ENCODE measurements at places on chromosomes 12 and 14. TPM values are rescaled to one million over a fixed set of nuclear protein-coding genes. Genes with fewer than 3 reads are reported as not detected.

DNA sequence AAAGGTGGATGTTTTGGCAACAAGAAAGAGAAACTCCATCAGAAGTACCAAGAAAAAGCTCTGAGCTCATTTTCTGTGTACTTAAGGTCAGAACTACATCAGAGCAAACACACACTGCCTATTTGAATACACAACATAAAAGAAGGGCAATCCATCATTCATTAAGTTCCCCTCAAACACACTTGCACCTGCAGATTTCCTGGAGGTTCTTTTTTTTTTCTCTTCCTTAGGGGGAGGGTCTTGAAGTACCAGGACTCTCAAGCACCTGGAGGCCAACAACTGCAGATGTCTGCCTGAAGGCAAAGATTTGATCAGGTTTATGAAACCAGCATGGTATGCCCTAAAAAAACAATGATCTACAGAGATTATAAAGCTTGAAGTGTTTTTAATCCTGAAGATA, 26.1 kb upstream of the PTHLH start:
- no peak for DNase-seq
- no peak overlapping the region for H3K27ac ChIP-seq
- H3K4me3 ChIP-seq = no peak overlapping the region
- no peaks in the 10 kb centered on the region for H3K4me1 ChIP-seq
- H3K36me3 ChIP-seq = no peaks in the 10 kb centered on the region
- no peaks in the 10 kb centered on the region for H3K27me3 ChIP-seq

GRCh38 chr12:127562816-127563215, 704.2 kb upstream of the TMEM132C start:
- H3K4me3 ChIP-seq = no peak overlapping the region
- H3K4me1 ChIP-seq = peaks cover 9% of the 10 kb centered on the region
- no peaks in the 10 kb centered on the region for H3K27me3 ChIP-seq
- no peak for DNase-seq
- no peaks in the 10 kb centered on the region for H3K36me3 ChIP-seq

The NOXRED1 gene
- total RNA-seq = 0.77 TPM

The BHLHE41 gene
- total RNA-seq = 125 TPM

DNA sequence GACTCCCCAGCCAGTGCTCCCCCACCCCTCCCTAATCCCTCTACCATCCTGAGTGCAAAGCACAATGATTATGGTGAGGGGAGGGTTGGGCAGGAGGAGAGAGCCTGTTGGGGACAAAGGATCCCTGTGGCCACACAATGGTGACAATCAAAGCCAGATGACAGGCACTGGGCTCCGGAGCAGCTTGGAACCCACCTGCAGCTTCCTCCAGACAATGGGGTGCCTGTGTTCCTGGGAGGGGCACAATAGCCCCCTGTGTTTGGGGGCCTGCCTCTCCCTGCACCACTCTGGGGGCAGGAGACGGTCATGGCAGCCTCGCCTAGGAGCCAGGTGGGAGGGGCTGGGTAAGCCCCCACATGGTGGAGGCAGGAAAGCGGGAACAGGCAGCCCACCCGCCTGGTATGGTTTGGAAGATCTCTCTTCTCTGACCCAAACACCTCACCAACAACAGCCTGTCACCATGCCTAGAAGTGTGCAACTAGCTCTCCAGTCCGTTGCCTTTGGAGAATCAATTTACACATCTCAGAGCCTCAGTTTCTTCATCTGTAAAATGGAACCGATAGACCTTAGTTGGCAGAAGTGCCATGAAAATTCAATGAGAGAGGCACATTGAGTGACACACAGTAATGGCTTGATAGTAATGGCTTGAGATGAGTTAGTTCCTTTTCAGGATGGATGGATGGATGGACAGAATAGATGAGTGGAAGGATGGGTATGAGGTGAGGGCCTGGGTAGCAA, 53.0 kb downstream of the MVK start:
- peaks cover 39% of the 10 kb centered on the region for H3K27me3 ChIP-seq
- no peak overlapping the region for H3K27ac ChIP-seq
- no peaks in the 10 kb centered on the region for H3K4me1 ChIP-seq
- H3K4me3 ChIP-seq = no peak overlapping the region

DNA sequence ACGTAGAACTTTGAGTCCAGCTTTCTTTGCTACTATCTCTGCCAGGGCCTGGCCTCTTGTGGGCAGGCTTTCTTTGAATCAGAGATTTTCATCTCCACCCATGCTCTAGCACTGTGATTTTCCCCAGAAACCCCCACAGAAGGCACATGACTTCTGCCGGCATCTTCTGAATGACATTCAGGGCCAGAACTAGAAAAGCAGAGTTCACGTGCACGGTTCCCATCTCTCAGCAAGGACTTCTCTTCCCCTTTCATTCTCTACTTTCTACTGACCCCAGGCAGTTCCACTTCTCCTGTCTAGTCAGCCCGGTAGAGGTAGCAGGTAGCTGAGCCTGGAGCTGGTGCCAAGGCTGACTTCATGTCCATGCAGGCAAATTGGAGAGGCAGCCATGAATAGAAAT, 26.9 kb downstream of the BATF start:
- H3K27ac ChIP-seq = no peak overlapping the region
- H3K4me3 ChIP-seq = no peak overlapping the region
- H3K4me1 ChIP-seq = no peaks in the 10 kb centered on the region
- H3K36me3 ChIP-seq = no peaks in the 10 kb centered on the region
- no peaks in the 10 kb centered on the region for H3K27me3 ChIP-seq

The BCAT1 gene
- total RNA-seq = 50.6 TPM

- H3K36me3 ChIP-seq = no peaks in the 10 kb centered on the region
- no peaks in the 10 kb centered on the region for H3K4me1 ChIP-seq
- H3K4me3 ChIP-seq = no peak overlapping the region
- H3K27ac ChIP-seq = no peak overlapping the region
- no peaks in the 10 kb centered on the region for H3K27me3 ChIP-seq
Observed at GRCh38 chr14:32258336-32258993, 55.4 kb upstream of the RNU6-8 start.

DNA sequence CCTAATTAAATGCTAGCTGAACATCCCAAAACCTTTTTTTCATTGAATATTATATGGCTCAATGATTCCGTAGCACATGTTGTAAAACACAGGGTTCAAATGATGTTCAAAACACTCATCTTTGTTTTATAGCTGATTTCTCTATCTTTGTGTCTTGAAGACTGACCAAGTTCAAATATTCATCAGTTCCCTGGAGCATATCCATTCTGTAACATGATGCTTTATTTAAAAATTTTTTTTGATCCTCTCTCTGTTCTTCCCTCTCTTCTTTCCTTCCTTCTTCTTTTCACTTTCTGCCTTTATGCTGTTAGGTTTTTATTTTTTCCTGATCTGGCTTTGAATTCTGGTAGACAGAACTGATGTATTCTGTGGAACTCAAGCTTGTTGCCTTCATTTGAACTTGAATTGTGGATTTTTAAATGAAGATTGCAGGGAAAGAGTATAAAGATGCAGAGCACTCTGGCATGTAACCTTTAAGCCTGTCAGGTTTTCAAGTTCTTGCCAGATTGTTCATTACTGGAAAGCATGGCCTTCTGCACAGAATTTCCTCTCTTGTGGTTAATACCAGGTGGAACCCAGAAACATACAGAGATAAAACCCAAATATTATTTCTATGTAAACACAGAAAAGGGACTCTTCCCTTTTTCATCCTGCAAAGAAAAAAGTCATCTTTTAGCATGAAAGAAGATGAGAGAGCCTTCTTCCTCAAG, 39.5 kb downstream of the PROX2 start:
- H3K27me3 ChIP-seq = no peaks in the 10 kb centered on the region
- H3K4me1 ChIP-seq = peaks cover 17% of the 10 kb centered on the region
- DNase-seq = no peak
- no peak overlapping the region for H3K27ac ChIP-seq

- DNase-seq = no peak
- no peaks in the 10 kb centered on the region for H3K4me1 ChIP-seq
- no peak overlapping the region for H3K27ac ChIP-seq
- no peaks in the 10 kb centered on the region for H3K36me3 ChIP-seq
- H3K27me3 ChIP-seq = peaks cover 3% of the 10 kb centered on the region
- no peak overlapping the region for H3K4me3 ChIP-seq
Observed at GRCh38 chr12:109618082-109618481, 44.5 kb downstream of the MVK start.
